Fibroblast of the conjunctiva (primary cell): ENCODE measurements at places on chromosomes 16 and 17.

DNA sequence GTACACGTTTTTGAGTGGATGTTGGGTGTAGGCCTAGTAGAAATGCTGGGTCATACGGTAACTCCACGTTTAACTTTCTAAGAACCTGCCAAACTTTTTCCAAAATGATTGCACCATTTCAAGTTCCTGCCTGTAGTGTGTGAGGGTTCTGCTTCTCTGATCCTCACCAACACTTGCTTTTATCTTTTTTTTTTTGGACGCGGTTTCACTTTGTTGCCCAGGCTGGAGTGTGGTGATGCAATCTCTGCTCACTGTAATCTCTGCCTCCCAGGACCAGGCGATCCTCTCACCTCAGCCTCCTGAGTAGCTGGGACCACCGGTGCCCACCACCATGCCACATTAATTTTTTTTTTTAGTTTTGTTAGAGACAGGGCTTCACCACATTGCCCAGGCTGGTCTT is 23.5 kb downstream of the ZNF750 start:
- DNase-seq, result no peak

GRCh38 chr17:9218064-9218635 is 196.8 kb downstream of the NTN1 start:
- DNase-seq, result no peak

- DNase-seq, result no peak
Measured at GRCh38 chr17:76174037-76174436, 33.0 kb upstream of the FOXJ1 start.

DNA sequence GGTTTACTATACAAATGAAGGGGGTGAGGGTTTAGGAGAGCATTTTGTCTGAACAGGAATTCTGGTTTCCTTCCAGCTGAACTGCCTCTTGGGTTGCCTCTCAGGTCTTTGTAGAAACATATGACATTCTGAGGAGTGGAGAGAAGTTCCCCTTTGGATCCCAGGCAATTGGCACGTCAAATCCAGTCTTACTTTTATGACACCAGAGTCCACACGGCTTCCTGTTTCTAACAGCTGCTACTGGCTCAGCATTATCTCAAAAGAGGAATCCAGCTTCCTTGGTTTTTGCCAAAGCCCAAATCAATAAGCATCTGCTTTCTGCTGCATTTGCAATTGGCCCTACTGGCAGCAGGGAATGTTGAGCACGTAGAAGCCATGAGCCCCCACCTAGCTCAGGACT is 97.6 kb upstream of the FAM20A start:
- no peak for DNase-seq
